ENCODE measurements at places on chromosomes 6 and 20.

- DNase-seq: no peak
Measured at GRCh38 chr6:133223452-133224029, 17.6 kb upstream of the EYA4 start.

GRCh38 chr6:111600588-111601445 is 4.9 kb downstream of the TRAF3IP2 start:
- DNase-seq: no peak

DNA sequence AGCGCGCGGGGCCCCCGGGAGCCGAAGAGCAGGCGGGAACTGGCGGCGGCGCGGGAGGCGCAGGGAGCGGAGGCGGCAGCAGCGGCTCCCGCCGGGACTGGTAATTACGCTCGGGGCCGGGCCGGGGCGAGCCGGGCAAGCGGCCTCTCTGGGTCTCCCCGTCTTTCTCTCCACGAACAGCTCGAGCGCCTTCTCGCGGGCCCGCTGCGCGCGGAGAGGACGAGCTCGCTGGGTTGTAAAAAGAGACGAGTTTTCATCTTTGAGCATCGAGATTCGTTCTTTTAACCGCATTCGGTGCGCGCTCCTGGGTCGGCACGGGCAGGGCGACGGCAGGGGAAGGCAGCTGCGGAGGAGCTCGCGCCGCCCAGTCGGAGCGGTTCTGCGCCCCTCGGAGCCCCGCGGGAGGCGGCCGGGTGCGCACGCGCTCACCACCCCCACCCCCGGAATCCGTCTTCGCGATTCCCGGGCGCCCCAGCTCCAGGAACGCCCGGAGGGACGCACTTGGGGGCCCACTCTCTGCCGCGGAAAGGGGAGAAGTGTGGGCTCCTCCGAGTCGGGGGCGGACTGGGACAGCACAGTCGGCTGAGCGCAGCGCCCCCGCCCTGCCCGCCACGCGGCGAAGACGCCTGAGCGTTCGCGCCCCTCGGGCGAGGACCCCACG is 38.0 kb downstream of the YTHDF1 start:
- no peak for DNase-seq

DNA sequence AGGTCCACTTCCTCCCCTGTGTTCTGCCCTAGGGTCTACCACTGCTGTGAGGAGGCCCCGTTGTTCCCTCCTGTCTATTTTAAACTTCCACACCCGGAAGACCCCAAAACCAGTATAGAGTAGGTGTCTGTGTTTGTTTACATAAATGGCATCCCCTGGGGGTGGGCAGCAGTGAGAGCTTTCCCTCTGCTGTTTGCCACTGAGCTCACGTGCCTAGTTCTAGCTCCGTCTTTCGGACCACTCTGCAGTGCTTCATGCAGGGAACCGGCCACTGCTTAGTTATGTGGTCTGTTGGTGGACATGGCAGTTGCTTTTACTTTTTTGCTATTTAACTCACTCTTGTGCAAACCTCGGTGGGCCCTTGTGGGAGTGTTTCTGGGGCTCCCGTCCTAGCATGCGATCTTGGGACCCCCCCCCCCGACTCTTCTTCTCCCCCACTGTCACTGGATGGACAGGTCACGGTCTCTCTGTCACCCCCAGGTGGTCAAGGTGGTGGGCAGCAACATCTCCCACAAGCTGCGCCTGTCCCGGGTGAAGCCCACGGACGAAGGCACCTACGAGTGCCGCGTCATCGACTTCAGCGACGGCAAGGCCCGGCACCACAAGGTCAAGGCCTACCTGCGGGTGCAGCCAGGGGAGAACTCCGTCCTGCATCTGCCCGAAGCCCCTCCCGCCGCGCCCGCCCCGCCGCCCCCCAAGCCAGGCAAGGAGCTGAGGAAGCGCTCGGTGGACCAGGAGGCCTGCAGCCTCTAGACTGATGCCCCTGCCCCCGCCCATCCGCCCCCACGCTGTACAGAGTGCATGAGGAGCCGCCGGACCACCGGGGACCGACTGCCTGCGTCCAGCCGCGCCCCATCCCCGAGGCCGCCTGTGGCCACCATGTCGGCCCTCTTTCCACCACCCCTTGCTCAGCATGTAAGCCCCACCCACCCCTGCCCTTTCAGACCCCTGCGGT is 40.9 kb downstream of the VSTM2L start:
- no peak for DNase-seq

DNA sequence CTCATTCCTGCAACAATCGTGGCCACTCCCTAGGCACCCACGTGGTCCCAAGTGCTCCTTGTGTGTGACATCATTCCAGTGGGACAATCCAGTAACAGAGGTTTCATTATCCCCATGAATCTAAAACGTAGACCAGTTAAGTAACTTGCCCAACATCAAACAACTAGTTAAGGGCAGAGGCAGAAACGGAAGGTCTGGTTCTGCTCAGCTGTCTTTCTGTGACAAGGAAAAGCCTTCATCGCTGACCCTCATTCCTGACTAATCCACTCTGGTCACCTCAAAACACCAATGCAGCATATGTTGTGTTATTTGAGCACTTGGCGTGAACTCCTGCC is 261.4 kb upstream of the JARID2 start:
- no peak for DNase-seq

GRCh38 chr6:83057705-83058321 is 7.8 kb downstream of the UBE3D start:
- no peak for DNase-seq

DNA sequence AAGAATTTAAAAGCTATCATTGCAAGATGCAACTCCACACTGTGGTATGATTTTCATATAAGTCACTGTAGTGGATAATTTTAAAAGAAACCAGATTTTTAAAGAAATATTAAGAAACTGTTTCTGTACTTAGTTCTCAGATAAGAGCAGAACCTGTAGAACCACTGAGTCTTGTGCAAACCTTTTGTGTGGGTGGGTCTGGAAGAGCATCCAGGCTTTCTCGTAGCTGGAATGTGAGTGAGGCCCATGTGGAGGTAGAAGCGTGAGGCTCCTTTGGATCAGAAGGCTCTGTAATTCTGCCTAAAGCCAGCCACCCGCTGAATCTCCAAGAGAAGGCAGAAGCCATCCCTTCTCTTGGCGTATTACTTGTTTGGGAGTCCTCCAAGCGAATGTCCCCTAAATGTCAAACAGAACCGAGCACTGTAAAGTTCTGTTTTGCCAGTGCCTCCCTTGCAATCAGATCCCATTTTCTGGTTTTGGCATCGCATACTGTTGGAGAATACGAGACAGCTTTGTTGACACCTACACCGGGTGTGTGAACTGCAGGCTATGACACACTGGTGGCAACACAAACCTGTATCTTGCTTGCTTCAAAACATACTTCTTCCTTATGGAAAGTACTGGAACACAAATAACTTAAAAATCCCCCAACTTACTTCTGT is 188.7 kb downstream of the FOXC1 start:
- no peak for DNase-seq

DNA sequence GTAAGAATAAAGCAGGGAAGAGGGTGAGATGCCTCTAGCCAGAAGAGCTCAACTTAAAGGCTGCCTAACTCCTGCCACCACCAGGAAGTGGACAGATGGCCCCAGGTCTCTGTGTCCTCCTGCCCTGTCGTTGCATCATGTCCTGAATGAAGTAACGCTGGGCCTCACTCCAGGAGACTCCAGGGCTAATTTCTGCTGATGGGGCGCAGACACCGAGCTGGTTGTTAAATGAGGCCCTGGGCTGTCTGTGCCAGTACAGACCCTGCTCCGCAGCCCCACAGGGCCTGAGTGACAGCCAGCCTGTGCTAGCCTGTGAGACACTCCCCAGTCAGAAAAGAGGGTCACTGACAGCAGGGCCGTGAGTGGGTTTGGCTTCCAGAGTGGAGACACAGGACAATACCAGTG is 6.5 kb downstream of the IP6K3 start:
- DNase-seq: no peak

DNA sequence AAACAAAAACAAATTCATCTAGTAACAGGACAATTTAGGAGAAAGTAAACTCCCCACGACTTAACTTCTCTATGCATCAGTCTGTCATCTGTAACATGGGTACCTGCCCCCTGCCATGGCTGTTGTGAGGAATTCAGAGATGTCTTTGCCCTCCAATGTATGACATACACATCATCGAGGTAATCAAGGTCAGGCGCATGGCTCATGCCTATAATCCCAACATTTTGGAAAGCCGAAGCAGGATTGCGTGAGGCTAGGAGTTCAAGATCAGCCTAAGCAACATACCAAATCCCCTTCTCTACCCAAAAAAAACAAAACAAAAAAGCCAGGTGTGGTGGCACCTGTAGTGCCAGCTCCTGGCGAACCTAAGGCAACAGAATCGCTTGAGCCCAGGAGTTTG is 9.0 kb downstream of the EEF1A1 start:
- DNase-seq: no peak

GRCh38 chr20:23047001-23047737 is 2.3 kb downstream of the THBD start:
- no peak for DNase-seq

DNA sequence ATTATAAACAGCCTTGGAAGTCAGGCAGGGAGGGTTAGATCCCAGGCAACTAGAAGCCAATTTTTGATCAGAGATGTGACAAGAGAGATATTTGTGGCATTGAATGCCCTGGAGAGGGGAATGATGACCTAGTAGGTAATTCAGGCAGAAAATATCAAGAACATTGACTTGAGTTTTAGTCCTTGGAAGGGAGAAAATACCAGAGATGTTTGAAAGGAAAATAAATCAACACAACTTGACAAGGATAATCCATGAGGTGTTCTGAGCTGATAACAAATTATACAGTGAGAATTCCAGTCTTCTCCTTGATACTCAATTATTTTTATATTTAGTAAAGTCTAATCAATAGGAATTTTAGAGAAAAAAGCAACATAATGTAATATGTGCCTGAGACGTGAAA is 10.6 kb upstream of the MARCKS start:
- no peak for DNase-seq

DNA sequence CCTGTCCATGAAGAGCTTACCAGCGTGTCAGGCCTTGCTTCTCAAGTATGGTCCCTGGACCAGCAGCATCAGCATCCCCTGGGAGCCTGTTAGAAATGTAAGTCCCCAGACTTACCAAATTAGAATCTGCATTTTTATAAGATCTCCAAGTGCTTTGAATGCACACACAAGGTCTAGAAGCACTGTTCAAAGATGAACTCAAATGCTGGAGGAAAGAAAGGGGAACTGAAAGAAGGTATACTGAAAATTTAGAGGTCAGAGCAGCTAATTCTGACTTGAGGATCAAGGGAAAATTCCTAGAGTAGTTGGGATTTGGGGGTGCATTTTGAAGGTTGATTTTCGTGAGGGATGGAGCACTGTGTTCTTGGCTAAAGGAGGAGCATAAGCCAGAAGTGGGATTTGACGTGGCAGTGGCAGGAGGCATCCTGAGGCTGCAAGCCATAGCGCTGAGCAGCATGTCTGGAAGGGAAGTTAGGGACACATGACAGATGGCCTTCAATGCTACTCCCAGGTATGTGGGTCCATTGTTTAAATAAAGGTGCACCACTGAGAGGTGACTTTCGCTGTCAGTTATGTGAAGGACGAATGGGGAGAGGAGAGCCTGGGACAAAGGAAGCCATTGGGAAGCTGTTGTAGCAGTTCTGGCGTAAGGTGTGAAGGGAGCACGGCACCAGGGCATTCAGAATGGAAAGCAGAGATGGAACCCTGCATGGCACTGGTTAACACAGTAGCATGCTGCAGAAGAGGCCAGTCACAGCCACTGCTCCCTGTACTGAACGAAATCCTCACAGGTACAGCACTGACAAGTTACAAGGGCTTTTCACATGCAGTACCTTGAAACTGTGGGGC is 36.2 kb downstream of the ARMC2 start:
- no peak for DNase-seq

DNA sequence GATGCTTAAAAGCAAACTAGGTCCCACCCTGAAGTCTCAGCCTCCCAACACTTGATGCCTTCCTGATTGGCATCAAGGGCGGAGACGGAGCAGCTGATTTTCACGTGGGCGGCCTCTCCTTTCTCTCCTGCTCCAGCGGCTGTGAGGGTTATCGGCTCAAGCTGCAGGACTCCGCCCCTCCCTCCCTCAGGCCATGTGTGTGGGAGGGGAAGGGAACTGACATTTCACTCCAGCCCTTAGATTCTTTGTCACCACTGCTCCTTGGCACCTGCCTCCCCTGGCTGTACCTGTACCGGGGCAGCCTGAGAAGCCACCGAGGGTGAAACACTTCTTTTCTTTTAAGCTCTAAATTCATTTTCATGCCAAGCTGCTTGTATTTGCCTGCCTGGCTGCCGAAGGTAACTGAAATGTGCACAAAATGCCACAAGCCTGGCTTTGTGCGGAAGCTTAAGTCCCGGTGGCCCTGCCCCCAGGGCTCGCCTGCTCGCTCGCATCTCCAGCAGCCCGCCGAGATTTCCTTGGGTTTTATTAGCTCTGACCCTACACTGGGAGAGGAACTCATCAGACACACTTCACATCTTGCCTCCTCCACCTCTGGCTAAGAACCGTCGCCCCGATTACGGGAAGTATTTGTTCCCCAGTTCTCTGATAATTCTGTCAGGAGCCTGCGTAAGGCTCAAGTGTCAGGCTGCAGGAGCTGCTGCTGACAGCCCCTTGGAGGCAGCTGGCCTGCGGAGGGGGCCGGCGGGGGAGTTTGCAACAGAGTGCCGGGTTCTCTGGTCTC is 9.6 kb upstream of the CPNE5 start:
- DNase-seq: no peak

DNA sequence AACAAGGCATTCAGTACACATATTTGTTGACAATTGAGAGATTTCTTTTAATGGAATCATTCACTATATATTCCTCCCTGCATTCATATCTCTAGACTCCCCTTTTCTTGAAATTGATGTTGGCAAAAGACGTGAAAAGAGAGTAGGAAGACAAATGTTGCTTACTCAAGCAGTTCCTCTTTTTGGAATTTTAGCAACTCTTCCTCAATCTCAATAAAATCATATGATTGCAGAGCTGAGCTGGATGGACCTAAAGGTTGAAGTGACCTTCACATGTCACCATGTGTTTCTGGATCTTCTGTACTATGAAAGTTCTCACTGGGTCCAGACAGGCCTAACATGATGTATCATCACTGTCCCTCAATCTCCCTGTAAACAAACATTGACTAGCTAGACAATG is 18.6 kb downstream of the ADGRF1 start:
- no peak for DNase-seq

- DNase-seq: no peak
Measured at GRCh38 chr6:30823534-30823865, 60.8 kb upstream of the DDR1 start.

- DNase-seq: no peak
Measured at GRCh38 chr6:91534614-91535013, 947.7 kb upstream of the MAP3K7 start.

- no peak for DNase-seq
Measured at GRCh38 chr20:48723308-48724264, 104.2 kb downstream of the PREX1 start.

- no peak for DNase-seq
Measured at GRCh38 chr6:16618962-16619361, 142.3 kb downstream of the ATXN1 start.

Data from stimulated activated CD8-positive, alpha-beta memory T cell treated with anti-CD3 and anti-CD28 coated beads, Interleukin-2, amount 100 ng/mL, for 48 hours (primary cell).